ENCODE measurements at places on chromosomes 12 and 14.

GRCh38 chr12:14153803-14154202 lies 172.4 kb upstream of the GRIN2B start:
- no peak for DNase-seq

- no peak for DNase-seq
Observed at GRCh38 chr12:67957383-67957782, 31.9 kb upstream of the IFNG-AS1 start.

DNA sequence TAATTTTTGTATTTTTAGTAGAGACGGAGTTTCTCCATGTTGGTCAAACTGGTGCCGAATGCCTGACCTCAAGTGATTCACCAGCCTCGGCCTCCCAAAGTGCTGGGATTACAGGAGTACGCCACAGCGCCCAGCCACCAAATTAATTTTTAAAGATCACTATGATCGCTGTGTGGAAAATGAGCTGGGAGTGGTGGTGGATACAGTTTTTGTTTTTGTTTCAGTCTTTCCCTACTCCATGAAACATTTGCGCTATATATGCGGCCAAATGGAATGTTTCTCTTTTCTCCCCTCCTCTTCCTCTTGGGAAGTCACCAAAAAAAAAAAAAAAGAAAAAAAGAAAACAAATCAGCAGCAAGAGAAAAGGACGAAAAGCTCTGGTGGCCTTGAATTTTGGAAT lies 20.8 kb upstream of the P2RX4 start:
- DNase-seq: no peak

DNA sequence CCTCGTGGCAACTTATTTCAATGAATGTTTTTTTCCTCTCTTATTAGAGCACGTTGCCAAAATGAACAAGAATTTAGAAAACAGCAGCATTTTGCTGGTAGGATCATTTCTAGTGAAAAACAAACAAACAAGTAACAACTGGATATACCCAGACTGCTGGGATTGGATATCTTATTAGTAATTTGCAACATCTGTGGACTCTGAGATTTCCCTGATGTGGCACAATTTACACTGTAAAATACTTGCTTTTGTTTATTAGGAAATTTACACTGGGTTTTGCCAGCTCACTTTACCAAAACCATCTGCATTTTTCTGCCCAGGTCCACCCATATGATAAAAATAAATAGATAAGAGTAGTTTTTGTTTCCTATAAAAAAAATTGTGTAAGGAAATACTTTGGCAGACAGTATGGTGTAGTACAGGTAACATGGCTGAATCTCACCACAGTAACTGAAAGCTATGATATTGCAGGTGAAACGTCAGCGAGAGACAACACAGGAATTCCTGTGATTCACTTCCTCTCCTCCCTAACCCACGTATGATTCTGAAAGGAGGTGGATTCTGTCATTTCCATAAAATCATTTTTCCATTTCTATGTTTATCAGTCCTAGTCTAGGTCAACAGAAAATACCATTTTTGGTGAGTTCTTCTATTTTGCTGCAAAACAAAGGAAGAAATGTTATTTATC lies 176.2 kb upstream of the NOVA1 start:
- no peak for DNase-seq

DNA sequence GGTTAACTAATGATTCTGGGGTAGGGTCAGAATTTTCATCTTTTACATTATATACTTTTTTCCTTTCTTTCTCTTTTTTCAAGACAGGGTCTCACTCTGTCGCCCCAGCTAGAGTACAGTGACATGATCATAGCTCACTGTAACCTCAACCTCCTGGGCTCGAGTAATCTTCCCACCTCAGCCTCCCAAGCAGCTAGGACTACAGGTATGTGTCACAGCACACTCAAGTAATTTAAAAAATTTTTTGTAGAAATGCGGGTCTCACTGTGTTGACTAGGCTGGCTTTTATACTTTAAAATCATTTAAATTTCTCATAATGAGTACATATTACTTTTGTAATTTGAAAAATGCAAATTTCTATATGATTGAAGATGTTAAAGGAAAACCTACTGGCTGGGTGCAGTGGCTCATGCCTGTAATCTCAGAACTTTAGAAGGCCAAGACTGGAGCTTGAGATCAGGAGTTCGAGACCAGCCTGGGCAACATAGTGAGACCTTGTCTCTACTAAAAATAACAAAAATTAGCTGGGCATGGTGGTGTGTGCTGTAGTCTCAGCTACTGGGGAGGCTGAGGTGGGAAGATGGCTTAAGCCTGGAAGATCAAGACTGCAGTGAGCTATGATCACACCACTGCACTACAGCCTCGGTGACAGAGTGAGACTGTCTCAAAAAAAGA lies 25.7 kb downstream of the R3HDM2 start:
- no peak for DNase-seq

DNA sequence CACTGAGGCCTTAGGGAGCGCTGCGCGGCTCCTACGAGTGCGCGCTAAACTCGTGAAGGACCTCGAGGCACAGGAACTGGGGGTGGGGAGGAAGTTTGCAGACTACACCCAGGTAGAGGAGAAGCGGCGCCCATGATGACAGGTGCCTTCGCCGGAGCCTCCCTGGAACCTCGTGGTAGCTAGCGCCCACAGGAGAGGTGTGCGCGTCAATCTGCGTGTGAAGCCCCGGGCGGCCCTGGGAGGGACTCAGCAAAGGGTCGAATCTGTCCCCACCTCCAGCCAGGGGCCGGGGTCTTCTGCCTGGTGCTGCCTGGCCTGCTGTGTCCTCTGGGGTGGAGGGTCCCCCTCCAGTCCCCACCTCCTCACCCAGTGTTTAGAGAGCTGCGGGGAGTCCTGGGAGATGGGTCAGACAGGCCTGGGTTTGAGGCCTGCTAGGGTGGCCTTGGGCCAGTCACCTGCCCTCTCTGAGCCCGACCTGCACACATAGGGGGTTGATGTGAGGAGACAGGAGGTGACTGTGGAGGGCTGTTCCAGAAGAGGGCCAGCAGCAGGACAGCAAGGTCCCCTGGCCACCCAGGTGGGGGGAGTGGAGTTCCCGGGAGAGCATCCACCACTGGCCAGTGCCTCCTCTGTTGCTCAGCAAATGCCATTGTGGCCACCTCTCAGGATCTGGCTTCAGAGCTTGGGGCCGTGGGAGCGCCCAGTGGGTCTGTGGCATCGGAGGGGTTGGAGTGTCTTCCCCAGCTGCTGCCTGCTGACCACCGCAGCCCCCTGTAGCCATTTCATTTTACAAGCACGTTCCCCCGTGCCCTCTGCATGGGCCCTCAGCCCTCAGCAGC lies 20.2 kb upstream of the KIF26A start:
- no peak for DNase-seq

DNA sequence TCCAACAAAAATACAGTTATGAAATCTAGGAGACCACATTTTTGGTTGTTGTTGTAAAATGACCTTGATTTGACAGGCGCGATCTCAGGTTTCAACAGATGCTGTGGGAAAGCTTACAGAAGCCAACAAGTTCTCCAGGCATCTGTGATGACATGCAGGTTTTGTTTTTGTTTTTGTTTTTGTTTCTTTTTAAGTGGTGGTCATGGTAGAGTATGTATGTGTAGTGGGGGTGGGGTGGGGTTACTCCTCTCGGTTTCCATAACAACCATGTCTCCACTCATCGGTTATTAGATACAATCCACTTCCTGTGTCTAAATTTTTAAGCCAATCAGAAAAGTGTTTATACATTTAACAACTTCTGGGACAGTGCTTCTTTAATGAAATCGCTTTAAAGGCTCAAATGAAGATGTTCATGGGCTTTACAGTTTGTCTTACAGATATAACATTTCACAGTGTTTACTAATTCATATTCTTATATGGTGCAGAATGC lies 199.9 kb upstream of the FOXN3 start:
- no peak for DNase-seq

DNA sequence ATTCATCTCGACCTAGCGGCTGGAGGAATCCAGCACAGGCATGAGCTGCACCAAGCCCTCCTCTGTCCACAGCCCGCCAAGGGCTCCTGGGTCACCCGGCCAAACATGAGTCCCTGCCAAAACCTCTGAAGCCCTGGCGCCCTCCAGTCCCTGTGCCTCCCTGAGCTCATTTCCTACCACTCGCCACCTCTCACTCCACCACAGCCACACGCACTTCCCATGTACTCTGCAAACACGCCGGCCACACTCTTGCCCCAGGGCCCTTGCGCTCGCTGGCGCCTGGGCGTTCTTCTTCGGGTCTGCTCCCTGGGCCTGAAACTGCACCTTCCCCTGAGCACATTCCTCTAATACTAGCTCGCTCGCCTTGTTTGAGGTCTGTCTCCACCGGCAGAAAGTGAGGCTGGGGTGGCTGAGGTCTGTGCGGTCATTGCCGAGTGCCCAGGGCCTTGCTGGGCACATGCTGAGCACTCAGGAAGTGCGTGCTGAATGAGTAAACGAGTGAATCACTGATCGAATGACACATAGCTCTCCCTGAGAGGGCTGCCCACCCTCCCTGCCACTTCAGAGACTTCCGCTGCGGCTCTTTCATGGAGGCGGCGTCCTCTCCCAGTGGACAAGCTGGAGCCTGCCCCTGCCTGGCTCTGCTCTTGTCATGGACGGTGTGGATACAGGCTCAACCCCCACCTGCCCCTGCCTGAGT lies 33.7 kb upstream of the DLK1 start:
- DNase-seq: no peak

DNA sequence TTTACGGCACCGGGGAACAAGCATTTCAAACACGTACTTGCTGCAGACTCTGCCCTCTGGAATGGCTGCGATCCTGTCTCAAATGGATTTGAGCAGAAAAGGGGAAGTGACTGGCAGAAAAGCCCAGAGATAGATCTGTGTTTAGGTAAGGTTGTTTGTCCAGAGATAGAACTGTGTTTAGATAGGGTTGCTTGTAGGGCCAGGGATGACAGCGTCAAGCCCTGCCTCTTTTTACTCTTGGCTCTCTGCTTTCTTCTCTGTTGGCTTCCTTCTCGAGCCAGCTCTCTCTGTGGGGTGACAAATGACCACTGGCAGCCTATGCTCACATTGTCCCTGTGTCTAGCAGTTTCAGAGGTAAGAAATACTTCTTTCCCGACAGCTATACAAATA lies 11.4 kb downstream of the DGLUCY start:
- DNase-seq: no peak

- DNase-seq: no peak
Observed at GRCh38 chr12:27052176-27052575, 29.8 kb downstream of the MED21 start.

- DNase-seq: no peak
Observed at GRCh38 chr12:21815306-21816062, 41.0 kb upstream of the KCNJ8 start.

DNA sequence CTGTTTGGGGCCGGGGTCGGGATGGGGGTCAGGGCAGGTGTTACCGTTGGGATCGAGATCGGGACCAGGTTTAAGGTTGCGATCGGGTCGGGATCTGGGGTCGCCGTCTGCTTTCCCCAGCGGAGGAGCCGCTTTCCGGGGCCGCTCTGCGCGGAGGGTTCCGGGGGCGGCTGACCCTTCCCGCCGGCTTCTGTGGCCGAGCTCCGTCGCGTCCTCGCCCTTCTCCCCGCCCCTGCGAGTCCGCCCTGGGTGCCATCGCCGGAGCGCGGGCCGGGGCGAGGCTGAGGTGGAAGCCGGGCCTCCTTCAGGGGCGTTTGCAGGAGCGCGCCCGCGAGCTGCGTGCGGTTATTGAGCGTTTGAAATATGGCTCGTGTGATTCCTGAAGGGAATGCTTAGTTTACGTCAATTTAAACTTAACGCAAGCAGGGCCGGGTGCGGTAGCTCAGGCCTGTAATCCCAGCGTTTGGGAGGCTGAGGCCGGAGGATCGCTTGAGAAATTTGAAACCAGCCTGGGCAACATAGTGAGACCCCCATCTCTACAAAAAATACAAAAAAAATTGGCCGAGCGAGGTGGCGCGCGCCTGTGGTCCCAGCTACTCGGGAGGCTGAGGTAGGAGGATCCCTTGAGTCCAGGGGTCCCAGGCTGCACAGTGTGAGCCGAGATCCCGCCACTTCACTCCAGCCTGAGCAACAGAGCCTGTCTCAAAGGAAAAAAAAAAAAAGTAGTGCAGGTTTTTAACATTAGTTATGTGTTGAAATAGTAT lies 620 bp downstream of the PGAM5 start:
- no peak for DNase-seq

DNA sequence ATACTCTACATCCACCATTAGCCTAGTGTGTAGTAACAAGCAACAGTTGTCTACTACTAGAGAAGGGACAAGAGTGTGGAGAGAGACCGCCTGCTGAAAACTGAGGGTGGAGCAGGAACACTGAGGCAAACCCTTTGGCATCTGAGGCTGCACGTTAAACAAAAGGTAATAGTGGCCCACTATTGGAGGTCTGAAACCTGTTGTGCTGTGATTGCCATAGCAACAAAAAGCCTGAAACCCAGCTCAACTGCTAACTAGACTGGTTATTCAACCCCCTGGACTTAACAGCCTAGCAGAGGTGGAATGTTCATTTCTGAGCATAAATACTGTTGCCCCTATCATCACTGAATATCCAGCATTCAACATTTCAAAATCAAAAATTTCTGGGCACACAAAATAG lies 43.0 kb downstream of the PPP4R4 start:
- no peak for DNase-seq

DNA sequence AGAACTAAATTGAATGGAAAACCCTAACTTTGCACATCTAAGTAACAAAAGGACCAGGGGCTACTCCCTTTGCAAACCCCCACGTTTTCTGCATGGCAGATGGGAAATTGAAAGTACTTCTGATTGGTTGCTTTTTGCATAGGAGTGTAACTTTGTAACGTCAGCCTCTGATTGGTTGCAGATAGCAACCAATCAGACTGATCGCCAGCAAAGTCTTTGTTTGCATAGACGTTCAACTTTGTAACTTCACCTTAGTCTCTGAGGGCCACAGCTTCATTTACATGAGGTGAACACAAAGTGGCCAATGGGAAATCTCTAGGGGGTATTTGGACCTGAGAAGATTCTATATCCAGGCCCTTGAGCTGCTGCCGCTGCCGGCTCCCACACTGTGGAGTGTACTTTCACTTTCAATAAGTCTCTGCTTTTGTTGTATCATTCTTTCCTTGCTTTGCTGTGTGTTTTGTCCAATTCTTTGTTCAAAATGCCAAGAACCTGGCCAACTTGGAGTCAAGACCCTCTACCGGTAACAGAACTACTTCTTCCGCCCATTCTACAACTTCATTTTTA lies 102.5 kb upstream of the PRICKLE1 start:
- DNase-seq: no peak

DNA sequence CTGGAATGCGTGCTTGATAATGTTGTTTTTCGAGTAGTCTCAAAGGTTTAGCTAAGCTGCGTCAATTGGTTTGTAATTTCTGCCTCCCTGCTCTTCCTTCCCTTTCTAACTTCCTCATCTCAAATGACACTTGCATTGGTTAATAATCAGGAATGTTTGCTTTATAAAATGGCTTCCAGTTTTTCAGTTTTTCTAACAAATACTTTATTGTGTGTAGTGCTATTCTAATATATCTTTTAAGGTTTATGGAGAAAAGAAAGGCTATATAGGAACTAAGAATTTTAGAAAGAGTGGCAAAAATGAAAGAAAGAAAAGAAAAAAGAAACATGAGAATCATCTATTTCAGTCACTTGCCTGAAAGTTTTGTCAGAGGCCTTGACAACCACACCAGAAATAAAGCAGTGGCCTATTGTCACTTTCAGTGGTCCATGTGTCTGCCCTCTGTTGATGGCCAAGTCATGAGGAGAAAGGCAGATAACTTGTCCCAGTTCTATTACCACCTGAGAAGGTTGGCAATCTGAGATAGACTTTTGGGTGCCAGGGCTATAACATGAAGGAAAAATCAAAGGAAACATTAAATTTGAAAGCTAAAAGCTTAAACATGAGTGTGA lies 221.9 kb upstream of the KITLG start:
- DNase-seq: no peak

Data from LNCaP clone FGC (cell line).